Head of caudate nucleus (tissue), 42 donors: ENCODE measurements at places on chromosomes 4 and X.

GRCh38 chrX:46573331-46573891, at the start of gene CHST7:
Gene CHST7, plus strand, starts transcription at chrX:46573765. Its CDS starts 167 bp downstream, at chrX:46573932.
- peak; percentile 64 for DNase-seq

DNA sequence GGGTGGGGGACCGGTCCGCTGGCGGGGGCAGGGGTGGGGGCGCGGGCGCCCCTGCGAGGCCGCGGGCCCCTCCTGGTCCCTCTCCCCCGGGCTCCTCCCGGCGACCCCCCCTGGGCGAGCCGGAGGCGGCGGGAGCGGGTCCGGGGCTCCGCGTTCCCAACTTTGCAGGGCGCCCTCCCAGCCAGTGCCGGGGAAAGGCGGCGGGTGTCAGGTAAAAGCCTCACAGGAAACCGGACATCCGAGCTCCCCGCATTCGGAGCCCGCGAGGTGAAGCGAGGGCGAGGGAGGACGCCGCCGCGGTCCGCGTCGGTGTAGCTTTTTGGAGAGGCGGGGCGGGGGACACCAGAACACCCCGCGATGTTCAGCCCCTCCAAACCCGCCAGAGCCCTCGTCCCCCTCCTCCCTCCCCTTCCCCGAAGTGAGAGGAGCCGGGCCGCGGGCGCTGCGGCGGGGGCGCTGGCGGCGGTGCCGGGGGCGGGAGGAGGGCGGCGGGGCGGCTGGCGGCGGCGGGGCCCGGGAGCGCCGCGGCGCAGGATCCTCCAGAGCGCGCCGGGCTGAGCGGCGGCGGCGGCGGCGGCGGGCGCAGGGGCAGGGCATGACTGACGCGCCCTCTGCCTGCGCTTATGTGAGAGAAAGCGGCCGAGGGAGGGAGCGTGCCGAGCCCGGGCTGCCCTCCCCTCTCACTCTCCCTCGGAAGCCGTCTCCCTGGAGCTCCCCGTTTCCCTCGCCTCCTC, at the start of gene VEGFC:
TSS of gene VEGFC (minus strand) at position 597 of the 734 bp plus-strand sequence. CDS start 611 bp downstream, outside the sequence.
- DNase-seq = peak; percentile 48

- no peak for DNase-seq
These were observed 22.8 kb downstream of the MEPE start for GRCh38 chr4:87855559-87855958.

GRCh38 chrX:40176351-40177116, 78.8 kb upstream of the BCOR start:
- peak; percentile 74 for DNase-seq

DNA sequence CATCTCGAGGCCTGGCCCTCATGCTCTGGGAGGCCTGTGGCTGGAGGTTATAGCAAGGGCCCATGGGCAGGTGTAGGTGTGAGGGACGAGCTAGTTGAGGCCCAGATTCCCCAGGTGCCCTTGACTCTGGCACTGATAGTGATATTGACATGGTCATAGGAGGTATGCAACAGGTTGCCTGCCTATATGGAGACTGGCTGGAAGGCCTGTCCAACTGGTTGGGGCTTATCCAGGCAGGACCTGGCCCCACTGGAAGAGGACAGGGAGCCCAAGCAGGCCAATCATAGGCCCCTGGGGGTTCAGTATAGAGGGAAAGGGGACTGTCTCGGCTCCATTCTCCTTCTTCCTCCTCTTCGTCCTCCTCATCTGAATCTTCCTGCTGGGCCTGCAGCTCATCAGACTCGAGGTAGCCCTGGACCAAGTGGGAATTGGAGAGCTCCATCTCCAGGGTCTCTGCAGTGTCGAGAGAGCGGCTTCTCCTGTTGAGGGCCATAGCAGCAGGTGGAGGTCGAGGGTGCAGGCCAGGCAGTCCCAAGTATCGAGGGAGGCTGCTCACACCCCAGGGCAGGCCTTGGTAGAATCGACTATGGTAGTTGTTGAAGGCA, 15.3 kb downstream of the AMER1 start:
- no peak for DNase-seq

GRCh38 chr4:38131371-38132091, 171.3 kb downstream of the PTTG2 start:
- no peak for DNase-seq

GRCh38 chrX:77118686-77119085, 328.5 kb upstream of the FGF16 start:
- DNase-seq = no peak

- DNase-seq = peak; percentile 19
These were observed at the start of gene SRPX for GRCh38 chrX:38220415-38221390. Gene SRPX, minus strand, starts transcription at chrX:38220871. Its CDS starts 79 bp downstream, at chrX:38220792.

GRCh38 chr4:172514801-172515200, 653.8 kb upstream of the GALNT7 start:
- DNase-seq = no peak

- no peak for DNase-seq
These were observed 159.9 kb downstream of the RAP1GDS1 start for GRCh38 chr4:98421111-98421510.

DNA sequence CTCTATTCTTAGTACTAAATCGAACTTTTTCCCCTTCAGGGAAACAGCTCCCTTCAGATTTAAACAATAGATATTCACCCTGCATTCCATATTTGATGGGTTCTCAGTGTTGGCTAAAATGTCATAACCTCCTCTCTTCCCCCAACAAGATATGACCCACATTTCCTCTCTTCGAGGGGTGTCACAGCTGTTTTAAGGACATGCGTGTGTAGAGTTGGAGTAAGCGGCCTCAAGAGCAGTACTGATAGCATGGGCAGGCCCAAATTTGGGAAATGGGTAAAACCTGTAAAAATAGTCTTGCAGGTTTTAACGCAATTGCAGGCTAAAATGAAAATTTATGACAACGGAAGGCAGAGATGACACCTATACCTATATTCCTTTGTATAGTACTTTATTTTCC, 28.7 kb downstream of the SAT1 start:
- no peak for DNase-seq

DNA sequence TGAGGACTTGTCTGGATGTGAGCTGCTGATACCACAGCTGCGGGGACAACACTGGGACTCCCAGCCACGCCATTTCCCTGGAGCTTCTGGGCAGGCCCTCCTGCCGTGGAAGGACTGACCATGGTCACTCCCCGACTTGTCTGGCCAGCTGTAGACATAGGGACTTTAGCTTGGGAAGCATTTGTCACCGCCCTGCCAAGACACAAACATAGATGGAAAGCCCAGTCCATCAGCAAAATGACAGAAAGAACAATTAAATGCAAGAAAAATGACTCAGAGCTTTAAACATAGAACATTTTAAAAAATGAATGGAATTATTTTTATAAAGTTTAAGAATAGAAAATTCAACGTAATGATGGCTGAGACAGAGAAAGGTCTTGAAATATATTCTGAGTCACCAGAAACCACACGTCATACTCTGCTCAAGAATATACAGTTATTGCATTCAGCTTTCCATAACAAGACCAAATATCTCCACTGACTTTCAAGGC, 107.6 kb upstream of the CBR4 start:
- no peak for DNase-seq

GRCh38 chr4:152687974-152688599, 8.3 kb upstream of the TMEM154 start:
- DNase-seq = no peak

- DNase-seq = no peak
These were observed 29.3 kb downstream of the BEND4 start for GRCh38 chr4:42123071-42123644.

- DNase-seq = no peak
These were observed 1969.3 kb downstream of the PCDH7 start for GRCh38 chr4:32689518-32689917.

DNA sequence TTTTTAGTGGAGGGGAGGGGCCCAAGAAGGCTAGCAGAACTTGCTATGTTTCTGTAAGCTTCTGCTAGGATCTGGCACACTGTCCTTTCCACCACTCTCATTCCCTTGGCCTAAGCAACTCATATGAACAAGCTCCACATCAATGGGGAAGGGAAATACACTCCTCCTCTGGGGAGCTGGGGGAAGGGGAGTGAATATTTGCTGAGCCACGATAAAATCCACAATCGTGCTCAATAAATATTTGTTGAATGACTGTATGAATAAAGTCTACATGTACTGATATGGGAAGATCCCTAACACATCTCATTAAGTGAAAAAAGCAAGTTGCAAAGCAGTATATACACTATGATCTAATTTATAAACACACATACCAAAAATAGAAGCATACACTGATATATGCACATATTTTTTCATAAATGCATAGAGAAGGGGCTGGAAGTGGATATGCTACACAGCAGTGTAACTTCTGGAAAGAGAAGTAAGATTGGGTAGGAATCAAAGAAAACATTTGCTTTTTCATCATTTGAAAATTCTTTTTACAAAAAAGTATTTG, 95.8 kb upstream of the EFHC2 start:
- DNase-seq = no peak

- DNase-seq = peak; percentile 22
These were observed 46.4 kb downstream of the PAGE2 start for GRCh38 chrX:55135171-55135570.

GRCh38 chr4:7467471-7467870, 32.7 kb upstream of the PSAPL1 start:
- DNase-seq = peak; percentile 33

GRCh38 chrX:53732797-53733196, 46.3 kb upstream of the HUWE1 start:
- DNase-seq = no peak

DNA sequence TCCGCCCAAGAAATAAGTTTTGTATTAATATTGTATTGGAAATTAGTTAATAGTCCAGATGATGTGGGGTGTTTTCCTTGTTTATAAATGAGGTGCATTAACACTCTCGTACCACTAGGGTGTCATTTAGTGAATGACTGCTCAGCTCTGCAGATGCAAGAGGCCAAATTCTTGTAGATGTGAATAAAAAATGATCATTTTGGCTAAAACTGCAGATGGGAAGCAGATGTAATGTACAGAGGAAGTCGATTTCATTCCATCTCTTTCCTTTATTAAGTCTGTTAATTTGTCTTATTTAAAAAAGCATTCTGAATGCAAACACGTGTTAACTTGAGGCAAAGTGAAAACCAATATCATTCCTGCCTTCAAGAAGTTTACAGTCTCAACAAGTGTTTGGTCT, 108.1 kb downstream of the DHX15 start:
- no peak for DNase-seq

GRCh38 chr4:130092187-130093015, 996.4 kb downstream of the C4orf33 start:
- no peak for DNase-seq

- DNase-seq = no peak
These were observed 17.9 kb upstream of the CXCL11 start for GRCh38 chr4:76053730-76054129.

GRCh38 chr4:24781999-24782745, 13.2 kb upstream of the SOD3 start:
- peak; percentile 25 for DNase-seq

DNA sequence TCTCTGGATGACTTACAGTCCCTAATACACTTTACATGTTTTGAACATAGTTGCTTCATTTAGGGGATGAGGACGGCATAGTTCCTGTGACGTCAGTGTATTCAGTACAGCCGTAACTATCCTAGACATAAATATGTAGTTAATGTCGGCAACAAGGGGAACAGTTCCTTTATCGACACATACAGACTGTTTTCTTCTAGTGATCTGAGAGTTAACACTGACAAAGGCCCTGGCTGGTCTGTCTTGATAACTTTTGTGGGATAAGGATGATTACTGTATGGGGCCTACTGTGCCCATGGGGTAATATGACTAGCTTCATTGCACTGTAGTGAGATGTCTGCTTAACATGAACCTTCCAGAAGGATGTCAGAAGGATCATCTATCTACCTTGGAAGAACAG, 131.2 kb downstream of the ZNF518B start:
- DNase-seq = no peak

GRCh38 chrX:150889131-150889530, 9.3 kb downstream of the CD99L2 start:
- DNase-seq = no peak

GRCh38 chr4:39124885-39125599, 57.3 kb upstream of the WDR19 start:
- no peak for DNase-seq

- peak; percentile 30 for DNase-seq
These were observed 197.7 kb downstream of the GRID2 start for GRCh38 chr4:92501456-92501855.

DNA sequence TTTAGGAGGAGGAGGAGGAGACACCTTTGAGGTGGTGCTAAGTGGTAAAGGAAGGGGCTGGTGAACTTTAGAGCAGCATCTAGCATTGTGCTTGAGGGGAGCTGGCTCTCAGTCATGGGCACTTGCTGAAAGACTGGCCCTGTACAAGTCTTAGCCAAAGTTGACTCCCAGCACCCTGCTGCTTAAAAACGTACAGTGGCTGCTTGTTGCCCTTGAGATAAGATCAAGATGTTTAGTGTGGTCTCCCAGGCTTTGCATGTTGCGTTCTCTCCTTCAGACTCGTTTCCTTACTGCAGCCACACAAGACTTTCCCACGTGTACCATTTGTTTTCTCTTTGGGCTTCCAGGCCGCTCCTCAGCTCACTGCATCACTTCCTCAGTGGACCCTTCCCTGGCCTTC, 1.8 kb downstream of the MED28 start:
- DNase-seq = no peak

GRCh38 chr4:73523126-73523525, 41.6 kb downstream of the AFM start:
- no peak for DNase-seq

DNA sequence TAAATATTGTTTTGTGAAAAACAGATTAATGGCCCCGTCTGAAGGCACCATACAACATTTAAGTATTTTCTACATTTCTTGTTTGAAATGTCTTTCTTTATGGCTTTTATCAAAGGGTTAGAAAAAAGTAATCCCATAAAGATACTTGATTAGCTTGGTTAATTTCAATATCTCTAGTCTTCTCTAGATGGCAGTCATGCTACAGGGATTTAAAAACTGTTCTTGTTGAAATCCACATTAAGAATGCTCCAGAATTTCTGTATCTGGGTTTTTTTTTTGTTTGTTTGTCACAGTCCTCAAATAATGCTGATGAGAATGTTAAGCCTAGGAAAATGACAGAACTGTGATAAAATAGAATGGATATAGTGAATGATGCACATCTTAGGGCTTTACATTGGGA, 109.0 kb upstream of the AADAT start:
- DNase-seq = no peak

- DNase-seq = peak; percentile 52
These were observed 36.5 kb upstream of the PPM1K start for GRCh38 chr4:88320780-88321373.

DNA sequence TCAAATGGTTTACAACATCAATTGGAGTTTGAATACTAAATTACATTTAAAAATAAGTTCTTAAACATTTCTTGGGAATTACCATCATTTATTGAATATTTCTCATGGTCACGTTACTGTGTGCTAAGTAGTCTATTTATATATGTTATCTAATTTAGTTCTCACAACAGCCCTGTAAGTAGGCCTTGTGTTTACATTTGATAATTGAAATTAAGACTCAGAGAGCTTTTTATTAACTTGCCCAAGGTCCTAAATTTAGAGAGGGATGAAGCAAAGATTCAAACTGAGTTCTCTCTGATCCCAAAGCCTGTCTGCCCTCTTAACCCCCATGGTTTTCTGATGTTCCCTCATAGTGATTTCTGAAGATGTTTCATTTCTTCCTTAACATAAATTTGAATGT, 103.7 kb downstream of the CEP135 start:
- DNase-seq = no peak

GRCh38 chr4:98620087-98620784, 38.2 kb downstream of the TSPAN5 start:
- no peak for DNase-seq

GRCh38 chrX:12954981-12955380, 19.9 kb upstream of the TMSB4X start:
- DNase-seq = no peak
